Endothelial cell of umbilical vein (primary cell): ENCODE measurements at places on chromosomes 5 and 9. TPM values are rescaled to one million over a fixed set of nuclear protein-coding genes. Genes with fewer than 3 reads are reported as not detected.

GRCh38 chr5:23014266-23014665 is 161.1 kb upstream of the CDH12 start:
- H3K4me3 ChIP-seq, result no peak overlapping the region
- no peak overlapping the region for H3K27ac ChIP-seq
- DNase-seq, result no peak
- no peaks in the 10 kb centered on the region for H3K4me1 ChIP-seq

- H3K4me1 ChIP-seq, result no peaks in the 10 kb centered on the region
- no peak for DNase-seq
- no peak overlapping the region for H3K27ac ChIP-seq
- no peaks in the 10 kb centered on the region for H3K27me3 ChIP-seq
- no peak overlapping the region for H3K4me3 ChIP-seq
- no peaks in the 10 kb centered on the region for H3K36me3 ChIP-seq
Observed at GRCh38 chr9:92369075-92369474, 35.3 kb downstream of the OGN start.

- no peak overlapping the region for H3K27ac ChIP-seq
- H3K27me3 ChIP-seq, result no peaks in the 10 kb centered on the region
- no peaks in the 10 kb centered on the region for H3K36me3 ChIP-seq
- no peak overlapping the region for H3K4me3 ChIP-seq
- DNase-seq, result no peak
- peaks cover 18% of the 10 kb centered on the region for H3K4me1 ChIP-seq
Observed at GRCh38 chr9:6199596-6199995, 16.0 kb upstream of the IL33 start.

DNA sequence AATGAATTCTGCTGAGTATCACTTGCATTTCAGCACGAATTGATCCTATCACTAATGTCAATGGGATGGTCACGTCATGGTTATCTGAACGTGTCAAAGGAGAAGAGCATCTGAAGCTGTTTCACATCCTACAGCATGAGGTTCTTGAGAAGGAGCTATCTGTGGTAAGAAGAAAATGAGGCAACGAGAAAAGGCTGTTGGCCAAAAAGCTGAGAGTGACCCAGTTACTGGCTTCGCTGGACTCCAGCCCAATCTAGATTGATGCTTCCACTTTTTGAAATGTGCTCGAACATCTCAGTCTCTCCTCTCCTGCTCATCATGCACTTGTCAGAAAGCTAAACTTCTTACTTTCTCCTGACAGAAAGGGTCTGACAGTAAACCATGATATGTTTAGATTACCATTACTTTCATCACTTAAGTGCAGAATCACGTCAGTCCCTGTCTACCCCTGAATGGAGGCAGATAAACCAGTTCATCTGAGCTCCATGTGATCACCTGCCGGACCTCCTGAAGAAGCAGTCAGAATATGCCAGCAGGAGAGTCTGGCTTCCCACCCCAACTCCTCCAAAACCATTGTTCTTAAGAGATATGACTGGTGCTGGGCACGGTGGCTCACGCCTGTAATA is 22.5 kb downstream of the MGAT1 start:
- no peak overlapping the region for H3K27ac ChIP-seq
- peaks cover 4% of the 10 kb centered on the region for H3K4me1 ChIP-seq
- H3K36me3 ChIP-seq, result no peaks in the 10 kb centered on the region
- no peak for DNase-seq
- H3K4me3 ChIP-seq, result no peak overlapping the region

DNA sequence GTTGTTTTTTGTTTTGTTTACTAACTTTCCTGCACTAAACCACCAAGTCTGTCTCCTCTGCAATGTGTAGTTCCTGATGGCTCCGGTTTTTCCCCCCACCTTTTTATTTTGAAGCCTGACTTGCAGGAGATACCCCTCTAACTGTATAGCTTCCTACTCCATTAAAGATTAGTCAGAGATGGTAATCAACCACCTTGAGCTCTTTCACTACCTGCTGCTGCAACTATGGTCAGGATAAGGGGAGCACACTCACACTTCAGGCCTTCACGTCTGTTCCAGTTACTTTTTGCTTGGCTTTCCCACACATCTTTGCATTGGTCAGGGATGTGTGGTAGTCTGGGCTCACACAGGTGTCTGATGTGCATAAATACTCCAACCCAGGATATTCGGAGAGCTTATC is 63.4 kb downstream of the NR6A1 start:
- H3K4me1 ChIP-seq, result peaks cover 9% of the 10 kb centered on the region
- no peak for DNase-seq
- H3K27me3 ChIP-seq, result no peaks in the 10 kb centered on the region
- H3K36me3 ChIP-seq, result no peaks in the 10 kb centered on the region
- no peak overlapping the region for H3K27ac ChIP-seq
- H3K4me3 ChIP-seq, result no peak overlapping the region

DNA sequence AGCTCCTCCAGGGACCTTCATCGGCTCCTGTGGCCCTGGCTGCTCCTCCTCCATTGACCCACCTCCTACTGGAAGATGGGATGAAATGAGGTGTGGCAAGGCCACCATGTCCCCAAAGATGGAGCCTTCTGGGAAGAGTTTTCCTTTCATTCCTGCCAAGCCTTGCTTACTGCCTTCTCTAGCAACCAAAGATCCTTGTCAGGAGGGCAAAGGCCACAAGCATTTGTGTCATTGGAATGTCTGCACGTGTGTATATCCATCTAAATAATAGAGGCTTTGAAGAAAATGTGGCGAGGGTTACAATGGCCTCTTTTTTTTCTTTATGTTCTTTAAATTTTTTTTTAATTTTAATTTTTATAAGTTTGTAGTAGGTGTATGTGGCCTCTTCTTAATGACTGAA is 313.6 kb downstream of the ARHGEF28 start:
- H3K27me3 ChIP-seq, result no peaks in the 10 kb centered on the region
- H3K27ac ChIP-seq, result peak overlapping the region; percentile 21
- peaks cover 4% of the 10 kb centered on the region for H3K36me3 ChIP-seq
- peaks cover 13% of the 10 kb centered on the region for H3K4me1 ChIP-seq
- no peak for DNase-seq

DNA sequence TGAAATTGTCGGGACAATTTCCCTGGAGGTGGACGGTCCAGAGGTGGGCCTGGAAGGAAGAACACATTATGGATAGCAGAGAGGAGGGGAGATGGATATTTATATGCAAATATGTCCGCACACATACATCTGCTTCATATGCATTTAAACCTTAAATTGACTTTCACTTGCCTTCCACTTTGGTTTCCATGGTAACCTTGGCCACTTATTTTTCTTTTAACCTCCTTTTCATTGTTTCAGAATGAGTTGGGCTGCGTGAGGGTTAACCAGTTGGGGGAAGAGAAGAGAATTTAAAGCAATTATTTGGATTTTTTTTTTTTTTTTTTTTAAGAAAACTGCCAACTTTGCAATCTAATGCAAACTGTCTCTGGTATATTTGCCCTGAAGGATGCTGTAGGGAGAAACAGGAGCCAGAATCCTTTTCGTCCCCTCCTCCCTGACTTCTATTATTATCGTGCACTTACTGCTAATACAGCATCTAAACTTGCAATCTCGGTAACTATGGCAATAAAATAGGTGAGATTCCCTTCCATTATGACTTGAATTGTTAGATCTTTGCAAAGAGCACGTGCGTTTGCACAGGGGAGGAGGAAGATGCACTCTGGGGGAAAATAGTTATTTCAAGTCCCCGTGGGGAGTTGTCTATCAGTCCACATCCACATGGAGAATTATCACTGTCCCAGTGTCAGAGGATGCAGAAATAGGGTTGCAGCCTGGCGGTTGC is 35.6 kb downstream of the TLR4 start:
- H3K36me3 ChIP-seq, result no peaks in the 10 kb centered on the region
- no peak for DNase-seq
- H3K27ac ChIP-seq, result no peak overlapping the region
- H3K4me3 ChIP-seq, result no peak overlapping the region

- H3K4me3 ChIP-seq, result no peak overlapping the region
- peaks cover 9% of the 10 kb centered on the region for H3K4me1 ChIP-seq
- no peak for DNase-seq
- H3K36me3 ChIP-seq, result no peaks in the 10 kb centered on the region
- H3K27ac ChIP-seq, result no peak overlapping the region
- H3K27me3 ChIP-seq, result no peaks in the 10 kb centered on the region
Observed at GRCh38 chr5:14672082-14672481, 7.6 kb downstream of the OTULIN start.

DNA sequence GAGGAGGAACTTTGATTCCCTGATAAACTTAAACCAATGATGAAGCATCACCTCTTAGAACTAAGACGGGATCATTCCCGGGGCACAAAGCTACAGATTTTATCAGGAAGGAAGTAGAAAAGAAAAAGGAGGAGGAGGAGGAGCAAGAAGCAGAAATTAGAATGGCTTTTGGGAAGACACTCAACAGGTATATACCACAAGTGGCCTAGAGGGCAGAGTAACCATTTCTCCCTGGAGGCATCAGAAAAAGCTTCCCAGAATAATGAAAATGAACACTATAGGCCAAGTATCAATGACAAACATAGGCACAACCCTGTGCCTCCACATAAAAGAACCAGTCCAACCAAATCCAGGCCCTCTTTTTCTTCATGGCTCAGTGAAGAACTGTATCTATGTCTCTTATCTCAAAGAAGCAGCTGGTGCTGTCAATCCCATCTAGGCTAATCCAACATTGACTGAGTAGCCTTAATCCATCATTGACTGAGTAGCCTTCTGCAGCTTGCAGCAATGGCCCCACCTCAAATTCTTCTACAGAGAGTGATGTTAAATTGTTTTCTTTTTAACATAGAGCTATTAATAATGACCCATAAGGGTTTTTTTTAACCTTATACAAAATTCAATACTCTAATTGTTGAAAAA is 178.8 kb upstream of the KIF2A start:
- no peak for DNase-seq
- no peak overlapping the region for H3K4me3 ChIP-seq
- H3K27me3 ChIP-seq, result no peaks in the 10 kb centered on the region
- H3K4me1 ChIP-seq, result no peaks in the 10 kb centered on the region

Gene PITX1
- 0.42 and 6.0 TPM in 2 replicates for total RNA-seq

Gene PCYOX1L
- 17.0 and 23.3 TPM in 2 replicates for total RNA-seq

- no peaks in the 10 kb centered on the region for H3K4me1 ChIP-seq
- no peaks in the 10 kb centered on the region for H3K27me3 ChIP-seq
- H3K27ac ChIP-seq, result no peak overlapping the region
- H3K4me3 ChIP-seq, result no peak overlapping the region
- no peaks in the 10 kb centered on the region for H3K36me3 ChIP-seq
Observed at GRCh38 chr5:143806579-143806978, 5.4 kb upstream of the HMHB1 start.

- no peak overlapping the region for H3K27ac ChIP-seq
- no peaks in the 10 kb centered on the region for H3K36me3 ChIP-seq
- DNase-seq, result no peak
- peaks cover 11% of the 10 kb centered on the region for H3K4me1 ChIP-seq
Observed at GRCh38 chr5:97131139-97131710, 11.2 kb downstream of the LIX1 start.

DNA sequence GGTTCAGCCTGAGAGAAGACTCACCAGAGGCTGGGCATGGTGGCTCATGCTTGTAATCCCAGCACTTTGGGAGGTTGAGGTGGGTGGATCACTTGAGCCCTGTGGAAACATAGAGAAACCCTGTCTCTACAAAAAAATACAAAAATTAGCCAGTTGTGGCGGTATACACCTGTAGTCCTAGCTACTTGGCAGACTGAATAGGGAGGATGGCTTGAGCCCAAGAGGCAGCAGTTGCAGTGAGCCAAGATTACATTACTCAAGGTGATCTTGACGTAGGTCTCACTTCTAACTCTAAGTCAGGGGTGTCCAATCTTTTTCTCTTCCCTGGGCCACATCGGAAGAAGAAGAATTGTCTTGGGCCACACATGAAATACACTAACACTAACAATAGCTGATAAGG is 16.2 kb upstream of the ATP6V1G1 start:
- no peak overlapping the region for H3K4me3 ChIP-seq
- no peak overlapping the region for H3K27ac ChIP-seq
- no peaks in the 10 kb centered on the region for H3K4me1 ChIP-seq
- H3K36me3 ChIP-seq, result no peaks in the 10 kb centered on the region

DNA sequence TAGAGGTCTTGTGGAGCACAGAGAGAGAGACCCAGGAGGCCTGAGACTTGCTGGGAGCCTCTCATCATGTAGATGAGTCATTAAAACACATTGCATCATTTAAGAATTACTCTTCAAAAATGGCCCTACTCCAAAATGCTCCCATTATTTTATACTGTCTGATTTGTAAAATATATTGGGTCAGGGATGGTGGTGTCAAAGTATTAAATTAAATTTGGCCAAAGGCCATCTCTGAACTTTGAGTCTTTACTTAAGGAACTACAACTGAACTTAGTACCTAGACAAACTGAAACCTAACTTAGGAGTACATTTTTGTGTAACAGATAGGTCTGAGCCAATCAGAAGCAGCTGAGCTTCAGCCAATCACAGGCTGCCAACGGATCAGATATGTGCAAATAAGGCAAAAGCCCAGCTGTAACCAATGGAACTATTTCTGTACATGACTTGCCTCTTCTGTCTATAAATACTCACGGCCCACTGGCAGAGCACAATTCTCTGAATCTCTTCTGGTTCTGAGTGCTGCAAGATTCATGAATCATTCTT is 657.2 kb downstream of the TLE1 start:
- no peaks in the 10 kb centered on the region for H3K36me3 ChIP-seq
- no peak overlapping the region for H3K4me3 ChIP-seq
- H3K27me3 ChIP-seq, result no peaks in the 10 kb centered on the region
- peaks cover 6% of the 10 kb centered on the region for H3K4me1 ChIP-seq

DNA sequence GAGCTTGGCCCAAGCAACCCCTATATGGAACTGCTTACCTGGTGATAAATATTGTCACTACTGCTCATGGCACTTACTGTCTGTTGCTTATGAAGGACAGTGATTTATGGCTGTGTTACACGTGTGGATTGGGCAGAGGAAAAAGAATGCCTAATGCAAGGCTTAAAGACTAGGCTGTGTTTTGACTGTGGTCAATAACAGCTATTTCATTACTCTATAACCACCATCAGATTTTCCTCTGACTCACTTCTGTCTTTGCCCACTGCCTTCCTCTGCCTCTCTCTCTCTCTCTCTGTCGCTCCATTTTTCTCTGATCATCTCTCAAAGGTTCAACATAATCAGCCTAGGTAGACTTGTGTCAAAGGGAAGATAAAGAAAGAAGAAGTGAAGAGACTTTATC is 96.2 kb downstream of the TLR4 start:
- no peak overlapping the region for H3K27ac ChIP-seq
- no peaks in the 10 kb centered on the region for H3K36me3 ChIP-seq
- no peaks in the 10 kb centered on the region for H3K27me3 ChIP-seq
- DNase-seq, result no peak
- no peak overlapping the region for H3K4me3 ChIP-seq

DNA sequence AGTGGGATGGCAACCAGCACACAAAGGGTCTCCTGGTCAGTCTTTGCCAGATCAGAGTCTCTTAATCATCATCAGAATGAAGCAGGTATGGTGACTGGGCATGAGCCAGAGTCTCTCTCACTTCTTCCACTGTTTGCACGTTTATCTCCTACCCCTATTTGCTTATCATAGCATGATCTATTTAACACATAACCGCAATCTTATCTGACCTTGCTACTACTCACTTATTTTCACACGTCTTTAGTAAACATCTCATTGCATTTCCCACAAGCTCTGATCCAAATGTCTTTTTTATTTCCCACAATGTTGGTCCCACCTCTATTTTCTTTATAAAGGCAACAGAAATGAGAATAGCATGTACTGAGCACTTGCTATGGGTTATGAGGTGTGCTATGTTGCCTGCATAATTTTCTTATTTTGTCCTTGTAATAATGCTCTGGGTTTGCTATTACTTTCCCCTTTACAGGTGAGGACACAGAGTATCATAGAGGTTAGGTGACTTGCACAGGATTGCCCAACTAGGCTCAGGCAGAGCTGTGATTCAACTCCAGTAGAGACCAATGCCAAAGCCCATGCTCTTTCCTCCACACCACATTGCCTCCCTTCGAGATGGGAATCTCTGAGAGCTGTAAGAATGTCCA is 39.7 kb upstream of the IL7R start:
- H3K4me3 ChIP-seq, result no peak overlapping the region
- DNase-seq, result no peak
- no peaks in the 10 kb centered on the region for H3K4me1 ChIP-seq
- no peaks in the 10 kb centered on the region for H3K36me3 ChIP-seq
- H3K27ac ChIP-seq, result no peak overlapping the region
